ENCODE measurements at places on chromosomes 6 and 20.

GRCh38 chr20:24577271-24577909 lies 108.0 kb downstream of the SYNDIG1 start:
- DNase-seq, result no peak

- peak; percentile 15 for DNase-seq
These were observed 35.6 kb downstream of the ADGRF4 start for GRCh38 chr6:47733879-47734558.

GRCh38 chr6:33623895-33624381 lies 2.8 kb downstream of the ITPR3 start:
- DNase-seq, result no peak

- no peak for DNase-seq
These were observed 5.1 kb downstream of the BPIFA1 start for GRCh38 chr20:33240923-33241322.

- peak; percentile 1 for DNase-seq
These were observed 4.4 kb upstream of the IBTK start for GRCh38 chr6:82251942-82252341.

- no peak for DNase-seq
These were observed 23.3 kb downstream of the MTFR2 start for GRCh38 chr6:136226674-136227377.

GRCh38 chr20:7792150-7792869 lies 147.9 kb downstream of the HAO1 start:
- no peak for DNase-seq

- DNase-seq, result no peak
These were observed 6.2 kb downstream of the NPBWR2 start for GRCh38 chr20:64100946-64101688.

- DNase-seq, result no peak
These were observed 111.5 kb downstream of the MOXD1 start for GRCh38 chr6:132289756-132290155.

All from NCI-H510A treated with DMSO at 0.1 percent for 48 hours (cell line).